Activated CD4-positive, alpha-beta memory T cell treated with anti-CD3 and anti-CD28 coated beads, Interleukin-2, amount 10 ng/mL, durations not matched to agents 7 days and 5 days (primary cell): ENCODE measurements at places on chromosomes 2 and 18. TPM values are rescaled to one million over a fixed set of nuclear protein-coding genes. Genes with fewer than 3 reads are reported as not detected.

The SLC9A4 gene
- 0.10 TPM for total RNA-seq

The G6PC2 gene
- total RNA-seq = not detected

The FOXI3 gene
- total RNA-seq = not detected

GRCh38 chr2:113162869-113163268 lies 10.9 kb upstream of the PSD4 start:
- H3K36me3 ChIP-seq = no peaks in the 10 kb centered on the region
- no peak overlapping the region for H3K27ac ChIP-seq
- no peaks in the 10 kb centered on the region for H3K27me3 ChIP-seq
- H3K4me3 ChIP-seq = no peak overlapping the region
- peaks cover 35% of the 10 kb centered on the region for H3K4me1 ChIP-seq
- DNase-seq = no peak

- no peak for DNase-seq
- no peaks in the 10 kb centered on the region for H3K27me3 ChIP-seq
- H3K27ac ChIP-seq = no peak overlapping the region
- no peak overlapping the region for H3K4me3 ChIP-seq
- H3K4me1 ChIP-seq = no peaks in the 10 kb centered on the region
- no peaks in the 10 kb centered on the region for H3K36me3 ChIP-seq
These were observed 419.4 kb downstream of the DCDC2C start for GRCh38 chr2:4122726-4123125.

DNA sequence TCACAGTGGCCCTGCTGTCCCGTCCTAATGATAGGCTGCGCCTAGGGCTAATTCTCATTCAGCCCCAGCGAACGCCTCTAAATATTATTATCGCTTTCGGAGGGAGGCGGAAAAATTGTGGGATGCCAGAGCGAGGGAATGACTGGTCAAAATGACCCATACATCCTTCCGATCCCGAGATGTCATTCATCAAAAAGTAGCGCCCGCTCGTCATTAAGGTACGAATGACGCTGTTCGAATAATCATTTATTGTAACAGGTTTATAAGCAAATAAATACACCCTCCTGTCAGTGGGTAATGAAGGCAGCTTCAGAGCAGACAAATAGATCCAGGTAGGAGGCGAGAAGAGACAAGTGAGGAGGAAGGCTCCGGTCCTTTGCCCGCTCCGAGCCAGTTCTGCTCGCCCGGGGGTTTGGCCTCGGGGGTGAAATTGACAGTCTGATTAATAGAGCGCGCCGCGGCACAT lies at the start of gene EVX2:
EVX2 (minus strand) TSS at position 167 of the 466 bp plus-strand sequence. CDS start 186 bp downstream, outside the sequence.
- peak within 1 kb of the TSS; percentile 32 for H3K4me3 ChIP-seq
- no peak for DNase-seq
- peaks cover 10% of the 10 kb centered on the region for H3K4me1 ChIP-seq
- H3K36me3 ChIP-seq = peaks cover 16% of the 10 kb centered on the region
- H3K27ac ChIP-seq = peak within 1 kb of the TSS; percentile 44

The MAPK4 gene
- not detected for total RNA-seq

DNA sequence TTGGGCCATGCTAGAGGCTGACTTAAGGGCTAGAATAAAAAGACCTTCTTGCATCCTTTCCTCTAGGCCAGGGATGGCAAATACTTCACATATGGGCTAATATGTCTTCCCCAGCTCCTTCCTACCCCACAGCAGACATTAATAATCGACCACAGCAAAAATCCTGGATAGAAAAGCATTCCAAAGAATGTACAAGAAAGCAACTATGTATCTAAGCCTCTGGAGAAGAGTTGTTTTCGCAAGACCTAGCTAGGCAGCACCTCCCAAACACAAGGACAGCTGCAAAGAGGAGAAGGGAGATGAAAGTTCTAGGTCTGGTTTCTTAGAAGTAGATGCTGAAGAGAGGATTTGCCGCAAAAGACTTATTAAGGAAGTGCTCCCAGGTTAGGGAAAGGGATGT lies 372.6 kb downstream of the SLC4A3 start:
- H3K4me3 ChIP-seq = no peak overlapping the region
- DNase-seq = no peak
- no peak overlapping the region for H3K27ac ChIP-seq
- H3K36me3 ChIP-seq = no peaks in the 10 kb centered on the region

DNA sequence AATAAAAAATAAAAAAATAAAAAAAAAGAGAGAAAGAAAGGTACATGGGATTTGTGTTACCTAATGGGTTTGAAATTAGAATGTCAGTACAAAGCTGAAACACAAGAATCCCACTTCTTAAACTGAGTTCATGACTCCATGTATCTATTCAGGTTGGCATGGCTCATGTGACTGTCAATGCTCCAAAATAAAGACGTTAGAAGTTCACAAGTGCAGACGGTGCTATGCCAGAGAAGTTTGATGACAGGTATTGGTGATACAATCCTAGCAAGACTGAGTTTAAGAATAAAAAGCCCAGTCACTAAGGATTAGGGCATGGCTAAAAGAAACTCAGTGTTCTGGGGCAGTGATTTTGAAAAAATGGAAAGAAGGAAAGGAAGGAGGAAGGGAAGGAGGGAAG lies 254.3 kb downstream of the XIRP2 start:
- no peaks in the 10 kb centered on the region for H3K27me3 ChIP-seq
- no peak for DNase-seq
- H3K27ac ChIP-seq = no peak overlapping the region
- no peaks in the 10 kb centered on the region for H3K36me3 ChIP-seq

GRCh38 chr2:128457716-128458115 lies 139.0 kb upstream of the HS6ST1 start:
- no peaks in the 10 kb centered on the region for H3K36me3 ChIP-seq
- H3K27me3 ChIP-seq = no peaks in the 10 kb centered on the region
- H3K27ac ChIP-seq = no peak overlapping the region
- H3K4me3 ChIP-seq = no peak overlapping the region
- H3K4me1 ChIP-seq = no peaks in the 10 kb centered on the region

- no peak for DNase-seq
- no peak overlapping the region for H3K27ac ChIP-seq
- peaks cover 11% of the 10 kb centered on the region for H3K27me3 ChIP-seq
- H3K36me3 ChIP-seq = no peaks in the 10 kb centered on the region
- no peak overlapping the region for H3K4me3 ChIP-seq
These were observed 78.7 kb downstream of the NCAPH start for GRCh38 chr2:96414161-96414710.

DNA sequence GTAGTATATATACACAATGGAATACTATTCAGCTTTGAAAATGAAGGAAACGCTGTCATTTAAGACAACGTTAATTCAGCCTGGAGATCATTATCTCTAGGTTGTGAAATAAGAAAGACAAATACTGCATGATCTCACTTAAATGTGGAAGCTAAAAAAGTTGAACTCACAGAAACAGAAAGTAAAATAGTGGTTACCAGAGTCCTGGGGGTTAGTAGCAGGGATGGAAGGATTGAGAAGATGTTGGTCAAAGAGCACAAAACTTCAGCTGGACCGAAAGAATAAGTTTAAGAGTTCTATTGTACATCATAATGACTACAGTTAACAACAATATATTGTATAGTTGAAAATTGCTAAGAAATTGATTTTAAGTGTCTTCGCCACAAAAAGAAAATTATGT lies 670.3 kb downstream of the NR4A2 start:
- H3K4me1 ChIP-seq = no peaks in the 10 kb centered on the region
- no peak overlapping the region for H3K4me3 ChIP-seq
- DNase-seq = no peak
- H3K36me3 ChIP-seq = no peaks in the 10 kb centered on the region
- no peak overlapping the region for H3K27ac ChIP-seq

DNA sequence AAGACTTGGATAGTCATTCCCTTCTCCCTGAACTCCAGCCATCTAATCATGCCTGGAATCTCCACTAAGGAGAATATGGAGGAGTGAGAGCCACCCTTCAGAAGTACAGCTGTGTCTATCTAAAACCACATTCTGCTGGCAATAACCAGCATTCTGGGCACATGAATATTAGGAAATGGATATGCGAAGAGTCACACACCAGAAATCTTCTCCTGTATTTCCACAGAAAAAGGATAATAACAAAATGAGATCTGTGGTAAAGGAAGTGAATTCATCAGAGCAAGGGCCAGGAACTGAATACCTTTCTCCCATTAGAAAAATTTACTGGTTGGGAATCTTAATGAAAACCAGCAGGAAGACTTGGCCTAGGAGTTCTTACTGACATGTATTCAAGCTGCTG lies 218.8 kb downstream of the SCG2 start:
- H3K4me1 ChIP-seq = no peaks in the 10 kb centered on the region
- no peak overlapping the region for H3K27ac ChIP-seq
- no peaks in the 10 kb centered on the region for H3K27me3 ChIP-seq
- H3K4me3 ChIP-seq = no peak overlapping the region
- H3K36me3 ChIP-seq = no peaks in the 10 kb centered on the region

DNA sequence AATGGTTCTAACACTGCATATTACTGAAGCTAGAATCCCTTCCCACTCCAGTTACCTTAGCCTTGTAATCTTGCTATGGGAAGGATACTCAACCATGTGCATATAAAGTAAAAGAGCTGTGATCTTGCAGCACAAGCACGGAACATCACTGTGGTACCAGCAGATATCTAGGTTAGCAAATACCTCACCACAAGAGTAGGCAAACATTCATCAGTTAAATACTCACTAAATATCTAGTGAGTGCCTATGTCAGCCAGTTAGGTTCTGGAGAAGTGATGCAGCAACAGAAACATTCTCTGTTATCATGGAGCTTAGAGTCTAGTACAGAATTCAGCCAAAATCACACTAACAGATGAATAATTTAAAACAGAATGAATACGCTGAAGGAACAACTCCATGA lies 349.6 kb upstream of the UBE2E3 start:
- H3K4me3 ChIP-seq = no peak overlapping the region
- H3K27me3 ChIP-seq = peaks cover 2% of the 10 kb centered on the region
- no peak overlapping the region for H3K27ac ChIP-seq
- no peaks in the 10 kb centered on the region for H3K4me1 ChIP-seq

DNA sequence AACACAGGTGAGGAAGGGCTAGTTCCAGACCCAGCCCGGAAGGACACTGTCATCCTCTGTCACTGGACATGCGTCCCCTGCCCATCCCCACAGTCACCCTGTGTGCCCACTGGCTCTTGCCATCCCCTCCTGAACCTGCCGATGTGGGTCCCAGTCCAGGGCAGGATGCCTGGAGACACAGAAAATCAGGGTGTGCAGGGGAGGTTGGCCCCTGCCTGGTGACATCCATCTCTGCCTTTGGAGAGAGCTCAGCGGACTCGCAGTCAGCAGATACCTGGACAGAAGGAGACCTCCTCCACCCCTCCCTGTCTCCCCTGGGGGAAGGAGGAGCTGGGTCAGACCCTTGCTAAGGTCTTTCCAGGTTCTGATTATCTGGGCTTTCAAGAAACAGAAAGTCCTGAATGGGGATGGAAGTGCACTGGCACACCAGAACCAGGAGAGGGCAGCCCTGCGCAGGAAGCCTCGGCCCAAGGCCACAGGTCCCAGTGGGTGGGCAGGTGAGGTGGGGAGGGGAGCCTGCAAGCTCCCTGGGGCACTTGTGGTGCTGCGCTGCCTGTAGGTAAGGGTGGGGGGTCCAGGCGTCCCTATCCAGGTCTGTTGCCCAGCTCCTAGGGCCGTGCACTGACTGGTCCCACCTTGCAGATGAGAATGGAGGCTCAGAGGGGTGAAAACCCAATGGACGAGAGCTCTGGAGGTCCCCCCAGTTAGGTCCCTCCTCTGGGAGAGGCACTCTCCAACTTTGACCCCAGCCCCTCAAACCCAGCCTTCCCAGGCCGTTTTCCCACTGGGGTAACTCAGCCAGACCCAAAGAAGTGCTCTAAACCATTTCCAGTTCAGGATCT lies 9.7 kb upstream of the OTOS start:
- no peak overlapping the region for H3K4me3 ChIP-seq
- peaks cover 3% of the 10 kb centered on the region for H3K27me3 ChIP-seq
- H3K4me1 ChIP-seq = no peaks in the 10 kb centered on the region
- DNase-seq = peak; percentile 28
- H3K27ac ChIP-seq = no peak overlapping the region
- no peaks in the 10 kb centered on the region for H3K36me3 ChIP-seq

The REG3A gene
- total RNA-seq = not detected

- no peaks in the 10 kb centered on the region for H3K27me3 ChIP-seq
- H3K36me3 ChIP-seq = no peaks in the 10 kb centered on the region
- DNase-seq = no peak
- H3K4me3 ChIP-seq = no peak overlapping the region
- no peak overlapping the region for H3K27ac ChIP-seq
These were observed 44.6 kb downstream of the SLC4A1AP start for GRCh38 chr2:27708257-27708654.

The SOX11 gene
- total RNA-seq = not detected

DNA sequence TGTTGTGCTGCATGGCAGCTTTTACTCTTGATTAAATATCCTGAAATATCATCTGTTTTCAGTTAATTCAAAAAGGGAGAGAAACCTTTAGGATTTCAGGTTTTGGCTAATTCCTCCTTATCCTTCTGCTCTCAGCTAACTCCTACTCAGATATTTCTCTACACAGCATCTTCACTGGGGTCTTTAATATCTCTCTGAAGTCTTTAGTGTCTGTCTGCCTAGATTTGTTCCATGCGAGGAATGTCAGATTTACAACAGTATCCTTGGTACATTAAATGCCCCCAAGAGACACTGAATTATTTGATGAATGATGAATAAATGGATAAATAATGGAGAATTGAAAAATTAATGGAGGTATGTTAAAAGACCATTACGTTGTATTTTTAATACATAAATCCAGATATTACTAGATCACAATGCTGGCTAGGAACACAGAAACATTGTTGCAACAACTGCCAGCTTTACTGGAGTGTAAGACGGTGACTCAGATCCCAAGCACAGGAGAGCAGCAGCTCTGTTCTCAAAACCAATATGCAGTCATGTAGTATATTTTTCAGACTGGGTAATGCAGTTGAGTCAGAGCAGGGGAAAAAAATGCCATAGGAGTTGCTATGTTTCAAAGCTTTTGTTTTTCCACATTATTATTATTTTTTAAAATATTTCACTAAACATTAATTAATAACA lies 388.0 kb upstream of the SYT4 start:
- no peaks in the 10 kb centered on the region for H3K4me1 ChIP-seq
- H3K4me3 ChIP-seq = no peak overlapping the region

DNA sequence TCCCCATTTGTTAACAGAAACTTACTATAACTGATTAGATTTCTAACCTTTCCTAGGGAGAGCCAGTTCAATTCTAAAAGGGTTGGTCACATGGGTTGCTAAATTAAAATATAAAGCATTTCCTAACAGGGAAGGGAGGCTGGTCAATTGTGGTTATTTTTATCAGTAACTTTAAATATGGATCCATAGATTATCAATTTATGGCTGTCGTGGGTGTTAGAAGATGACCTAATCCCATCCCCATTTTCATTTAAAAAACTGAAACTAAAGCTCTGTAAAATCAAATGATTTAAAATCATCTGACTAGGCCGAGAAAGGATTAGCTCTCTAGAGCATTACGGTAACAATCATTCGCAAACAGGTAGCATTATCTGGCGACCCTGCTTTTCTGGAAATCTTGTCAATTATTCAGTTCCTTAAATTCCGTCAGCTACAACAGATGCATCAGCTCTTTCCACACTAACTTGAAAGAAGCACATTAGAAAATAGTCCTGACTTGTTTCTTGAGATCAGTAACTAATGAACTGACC lies 953 bp upstream of the HNRNPA3 start:
- no peak for DNase-seq
- no peaks in the 10 kb centered on the region for H3K27me3 ChIP-seq
- peak overlapping the region; percentile 100 for H3K27ac ChIP-seq
- peaks cover 46% of the 10 kb centered on the region for H3K4me1 ChIP-seq
- H3K4me3 ChIP-seq = peak overlapping the region; percentile 94
